MCF 10A (cell line): ENCODE measurements at places on chromosomes 6 and 20. TPM values are rescaled to one million over a fixed set of nuclear protein-coding genes. Genes with fewer than 3 reads are reported as not detected.

Gene TMEM14A
- total RNA-seq: 10.5 and 15.6 TPM in 2 replicates

Gene NMBR
- total RNA-seq: not detected in 2 replicates

Gene MEP1A
- not detected in 2 replicates for total RNA-seq

Gene DUSP15
- not detected in 2 replicates for total RNA-seq

Gene CST7
- not detected in 2 replicates for total RNA-seq

Gene MAFB
- 15.9 and 19.7 TPM in 2 replicates for total RNA-seq

Gene NRSN1
- not detected in 2 replicates for total RNA-seq

Gene FOXF2
- 8.0 and 10.0 TPM in 2 replicates for total RNA-seq

Gene USP49
- total RNA-seq: 4.1 and 4.3 TPM in 2 replicates

Gene SLC17A9
- 0.07 TPM in 1 of 2 replicates, not detected in the other for total RNA-seq

Gene KCNQ2
- total RNA-seq: not detected in 2 replicates

Gene MCM9
- total RNA-seq: 13.0 and 14.7 TPM in 2 replicates

Gene NDUFAF4
- total RNA-seq: 29.8 and 42.5 TPM in 2 replicates

Gene ANKRD66
- not detected in 2 replicates for total RNA-seq

Gene CD24
- total RNA-seq: 7.2 and 10.4 TPM in 2 replicates

Gene RNF144B
- total RNA-seq: 40.6 and 57.9 TPM in 2 replicates

Gene RAET1L
- total RNA-seq: 1.2 TPM in 2 replicates

Gene DYNLT2
- 0.79 and 1.3 TPM in 2 replicates for total RNA-seq

Gene HLA-DOB
- 0.56 and 0.79 TPM in 2 replicates for total RNA-seq

Gene TCP11
- total RNA-seq: not detected in 2 replicates

Gene MRAP2
- 0.15 and 0.33 TPM in 2 replicates for total RNA-seq

Gene COL21A1
- total RNA-seq: 1.8 and 5.4 TPM in 2 replicates

Gene NHLRC1
- not detected in 2 replicates for total RNA-seq

Gene CLPSL2
- not detected in 2 replicates for total RNA-seq

Gene LY6G6F
- not detected in 2 replicates for total RNA-seq

Gene CD83
- 1.7 and 2.6 TPM in 2 replicates for total RNA-seq

Gene GPR6
- total RNA-seq: not detected in 2 replicates
